CD4-positive, alpha-beta T cell treated with Interleukin-2 at 100 ng/mL for 4 hours (primary cell): ENCODE measurements at places on chromosomes 1 and 21.

DNA sequence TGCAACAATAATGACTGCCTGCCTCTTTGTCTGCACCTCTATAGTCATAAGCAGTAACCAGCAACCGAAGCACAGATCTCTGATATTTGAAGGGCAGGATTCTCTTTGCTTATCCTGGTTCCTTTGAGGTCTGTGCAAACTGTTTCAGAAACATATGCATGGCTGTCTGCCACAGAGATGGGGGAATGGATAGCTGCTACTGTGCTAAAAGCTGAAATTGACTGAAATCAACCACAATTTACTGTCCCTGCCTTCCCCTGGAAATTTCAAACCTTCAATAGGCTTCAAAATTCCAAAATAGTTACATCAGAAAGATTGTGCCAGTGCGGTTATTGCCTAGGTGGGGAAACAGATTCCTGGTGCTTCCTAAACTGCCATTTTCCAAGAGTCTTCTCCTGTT is 136.8 kb upstream of the GORAB start:
- no peak for DNase-seq

DNA sequence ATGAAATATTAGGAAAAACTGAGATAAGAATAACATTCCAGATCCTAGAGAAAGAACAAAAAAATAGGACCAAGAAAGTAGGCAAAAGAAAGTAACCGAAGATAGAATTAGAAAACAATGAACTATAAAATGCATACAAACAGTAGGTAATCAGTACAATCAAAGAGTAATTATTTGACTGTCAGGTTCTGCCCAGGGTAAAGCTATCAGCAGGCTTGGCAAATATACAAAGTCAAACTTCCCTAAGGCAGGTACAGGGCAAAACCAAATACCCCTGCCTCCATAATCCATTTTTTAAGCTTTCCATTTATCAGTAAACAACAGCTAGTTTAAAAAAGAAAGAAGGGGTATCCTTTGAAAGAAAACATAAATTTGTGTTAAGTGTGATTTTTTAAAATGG is 44.4 kb downstream of the TESK2 start:
- DNase-seq: no peak

DNA sequence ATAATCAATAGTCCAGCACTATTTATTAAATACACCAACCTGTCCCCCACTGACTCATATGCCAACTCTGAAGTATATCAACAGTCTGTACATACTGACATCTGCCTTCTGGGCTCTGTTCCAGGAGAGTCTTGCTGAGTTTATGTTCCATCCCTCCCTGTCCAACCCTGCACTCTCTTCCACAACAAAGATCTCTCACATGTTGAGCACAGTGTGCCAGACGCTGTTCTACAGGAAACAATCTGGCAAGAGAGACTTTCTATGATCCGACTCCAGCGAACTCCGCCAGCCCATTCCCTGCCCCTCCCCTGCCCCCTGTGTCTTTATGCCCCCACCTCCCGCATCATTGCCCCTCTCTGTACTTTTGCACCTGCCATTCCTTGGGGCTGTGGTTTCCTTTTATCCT is 3.4 kb downstream of the LACTBL1 start:
- DNase-seq: no peak

GRCh38 chr1:1402072-1402900 is 3.2 kb upstream of the CCNL2 start:
- DNase-seq: peak; percentile 22

DNA sequence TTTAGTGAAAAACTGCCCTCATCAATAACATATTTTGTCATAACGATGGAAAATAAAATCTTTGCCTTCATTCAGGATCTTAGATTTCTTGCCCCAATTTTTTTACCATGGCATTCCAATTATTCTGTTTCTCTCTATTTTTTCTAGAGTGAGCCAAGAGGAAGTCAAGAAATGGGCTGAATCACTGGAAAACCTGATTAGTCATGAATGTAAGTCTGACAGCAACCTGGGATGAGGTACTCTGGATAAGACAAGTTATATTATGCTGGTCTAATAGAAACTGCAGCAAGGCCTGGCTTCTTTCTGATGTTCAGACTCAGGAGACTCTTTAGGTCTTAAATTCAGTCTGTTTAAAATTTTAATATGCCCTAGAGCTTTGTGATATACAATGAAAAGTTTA is 3.5 kb downstream of the RGS4 start:
- DNase-seq: no peak

DNA sequence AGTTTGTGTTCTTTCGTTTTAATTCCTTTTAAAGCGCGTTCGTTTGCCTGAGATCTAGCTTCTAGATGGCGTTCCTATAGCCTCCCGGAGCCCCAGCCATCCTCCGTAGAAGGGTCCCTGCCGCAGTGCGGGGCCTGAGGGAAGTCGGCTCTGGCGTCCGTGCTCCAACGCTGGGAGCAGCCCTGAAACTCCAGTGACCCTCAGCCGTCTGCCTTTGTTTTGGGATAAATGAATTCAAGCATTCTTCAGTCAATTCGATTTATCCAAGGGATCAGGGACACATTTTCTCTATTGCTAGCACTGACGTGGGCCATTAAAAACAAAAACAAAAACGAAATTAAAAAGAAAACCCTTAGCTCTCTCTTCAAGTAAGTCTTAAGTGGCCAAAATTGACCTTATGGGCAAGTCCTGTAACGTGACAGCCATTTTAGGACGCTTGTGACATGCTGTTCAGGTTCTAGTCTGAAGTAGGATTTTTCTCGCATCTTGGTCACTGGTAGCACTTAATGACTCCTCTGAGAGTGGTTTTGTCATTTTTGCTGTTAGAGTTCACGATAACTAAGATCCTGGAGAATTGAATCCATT is 742 bp upstream of the HSPA13 start:
- peak; percentile 12 for DNase-seq

- no peak for DNase-seq
These were observed 28.4 kb downstream of the TRIM45 start for GRCh38 chr1:117093091-117093534.

DNA sequence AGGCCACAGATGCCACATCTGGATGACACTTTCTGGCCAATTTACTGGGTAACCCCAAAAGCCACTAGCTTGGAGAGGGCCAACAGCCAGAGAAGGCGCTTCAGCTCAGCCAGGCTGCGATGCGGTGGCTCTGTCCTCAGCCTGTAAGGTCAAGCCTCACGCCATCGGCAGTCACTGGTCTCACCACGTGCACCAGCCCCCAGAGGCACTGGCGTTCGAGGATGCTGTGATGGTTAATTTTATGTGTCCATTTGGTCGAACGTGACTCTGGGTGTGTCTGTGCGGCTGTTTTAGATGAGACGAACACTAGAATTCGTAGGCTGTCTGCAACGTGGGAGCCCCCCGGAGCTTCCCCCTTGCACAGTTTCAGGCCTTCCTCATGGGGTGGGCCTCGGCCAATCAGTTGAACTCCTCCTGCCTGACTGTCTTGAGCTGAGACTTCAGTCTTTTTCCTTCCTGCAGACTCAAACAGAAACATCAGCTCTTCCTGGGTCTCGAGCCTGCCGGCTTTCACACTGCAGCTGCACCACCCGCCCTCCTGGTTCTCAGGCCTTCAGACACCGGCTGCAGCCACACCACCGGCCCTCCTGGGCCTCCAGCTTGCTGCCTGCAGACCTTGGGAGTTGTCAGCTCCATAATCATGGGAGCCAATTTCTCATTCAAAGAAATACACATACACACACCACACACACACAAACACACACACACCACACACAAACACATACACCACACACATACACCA is 41.6 kb upstream of the SLC45A1 start:
- no peak for DNase-seq

DNA sequence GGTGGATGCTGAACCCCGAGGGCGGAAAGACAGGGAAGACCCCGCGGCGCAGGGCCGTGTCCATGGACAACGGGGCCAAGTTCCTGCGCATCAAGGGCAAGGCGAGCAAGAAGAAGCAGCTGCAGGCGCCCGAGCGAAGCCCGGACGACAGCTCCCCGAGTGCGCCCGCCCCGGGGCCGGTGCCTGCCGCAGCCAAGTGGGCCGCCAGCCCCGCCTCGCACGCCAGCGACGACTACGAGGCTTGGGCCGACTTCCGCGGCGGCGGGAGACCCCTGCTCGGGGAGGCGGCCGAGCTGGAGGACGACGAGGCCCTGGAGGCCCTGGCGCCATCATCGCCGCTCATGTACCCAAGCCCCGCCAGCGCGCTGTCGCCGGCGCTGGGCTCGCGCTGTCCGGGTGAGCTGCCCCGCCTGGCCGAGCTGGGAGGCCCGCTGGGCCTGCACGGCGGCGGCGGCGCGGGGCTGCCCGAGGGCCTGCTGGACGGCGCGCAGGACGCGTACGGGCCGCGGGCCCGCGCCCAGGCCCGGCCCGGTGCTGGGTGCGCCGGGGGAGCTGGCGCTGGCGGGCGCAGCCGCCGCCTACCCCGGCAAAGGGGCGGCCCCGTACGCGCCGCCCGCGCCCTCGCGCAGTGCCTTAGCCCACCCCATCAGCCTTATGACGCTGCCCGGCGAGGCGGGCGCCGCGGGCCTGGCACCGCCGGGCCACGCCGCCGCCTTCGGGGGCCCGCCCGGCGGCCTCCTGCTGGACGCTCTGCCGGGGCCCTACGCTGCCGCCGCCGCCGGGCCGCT is 20.7 kb downstream of the FOXO6 start:
- peak; percentile 29 for DNase-seq

DNA sequence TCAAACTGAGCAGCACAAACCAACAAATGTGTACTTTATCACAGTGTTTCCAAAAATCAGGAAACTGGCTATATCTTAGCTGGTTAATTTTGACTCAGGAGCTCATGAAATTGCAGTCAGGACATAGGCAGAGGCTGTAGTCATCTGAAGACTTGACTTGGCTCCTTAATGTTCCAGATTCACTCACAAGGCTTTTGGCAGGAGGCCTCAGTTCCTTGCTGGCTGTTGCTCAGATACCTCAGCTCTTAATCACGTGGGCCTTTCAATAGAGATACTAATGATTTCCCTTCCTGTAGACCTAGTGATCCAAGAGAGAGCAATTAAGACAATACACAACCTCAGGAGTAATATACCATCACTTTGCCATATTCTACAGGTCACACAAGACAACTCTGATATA is 537.7 kb downstream of the BRINP3 start:
- DNase-seq: no peak

GRCh38 chr1:30373471-30374399 is 349.6 kb downstream of the MATN1 start:
- DNase-seq: no peak

- no peak for DNase-seq
These were observed 674 bp downstream of the PPFIA4 start for GRCh38 chr1:203026666-203027663.
